Esophagus squamous epithelium (tissue), 5 donors: ENCODE measurements at places on chromosomes 2 and 18. TPM values are rescaled to one million over a fixed set of nuclear protein-coding genes. Genes with fewer than 3 reads are reported as not detected.

DNA sequence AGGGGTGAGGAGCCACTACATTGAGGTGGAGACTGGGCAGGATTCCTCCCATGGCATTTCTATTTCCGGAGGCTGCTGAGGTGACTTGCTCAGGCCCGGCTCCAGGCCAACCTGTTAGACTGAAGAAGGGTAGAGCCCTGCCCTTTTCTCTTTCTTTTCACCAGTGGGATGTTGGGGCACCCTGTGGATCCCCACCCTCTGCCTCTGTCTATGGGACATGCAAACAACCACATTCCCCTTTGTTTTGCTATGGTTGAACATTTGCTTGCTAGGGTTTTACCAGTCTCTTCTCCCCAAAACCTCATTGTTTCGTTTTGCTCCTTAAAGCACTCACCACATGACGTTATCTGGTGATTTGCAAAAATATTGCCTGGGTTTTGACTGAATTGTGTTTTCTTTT is 183.3 kb downstream of the ARL4C start:
- DNase-seq, result no peak

- DNase-seq, result no peak
Observed at GRCh38 chr2:120528693-120529076, 182.7 kb downstream of the INHBB start.

GRCh38 chr18:715626-716025 is 3.2 kb upstream of the ENOSF1 start:
- DNase-seq, result no peak

The MFSD2B gene
- 0.19 TPM for total RNA-seq

The SLC25A12 gene
- 17.4 TPM for total RNA-seq
